NCI-H1436 (cell line): ENCODE measurements at places on chromosomes 12 and 14.

DNA sequence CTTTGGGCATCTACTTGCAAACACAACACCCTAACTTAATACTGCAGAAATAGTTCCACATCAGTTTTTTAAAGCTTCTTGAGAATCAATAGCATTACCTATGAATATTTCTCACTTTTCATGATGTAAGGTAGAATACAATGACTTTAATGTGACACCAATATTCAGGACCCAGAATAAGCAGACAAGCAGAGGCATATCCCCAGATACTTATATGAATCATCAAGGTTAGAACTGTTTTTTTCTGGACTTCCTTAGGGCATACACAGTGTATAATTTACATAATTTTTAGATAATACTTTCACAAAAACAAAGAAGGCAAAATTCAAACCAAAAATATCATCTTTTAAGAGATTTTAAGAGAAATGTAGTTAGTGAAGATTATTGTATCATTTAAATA lies 885.8 kb downstream of the FSCB start:
- no peak for DNase-seq

DNA sequence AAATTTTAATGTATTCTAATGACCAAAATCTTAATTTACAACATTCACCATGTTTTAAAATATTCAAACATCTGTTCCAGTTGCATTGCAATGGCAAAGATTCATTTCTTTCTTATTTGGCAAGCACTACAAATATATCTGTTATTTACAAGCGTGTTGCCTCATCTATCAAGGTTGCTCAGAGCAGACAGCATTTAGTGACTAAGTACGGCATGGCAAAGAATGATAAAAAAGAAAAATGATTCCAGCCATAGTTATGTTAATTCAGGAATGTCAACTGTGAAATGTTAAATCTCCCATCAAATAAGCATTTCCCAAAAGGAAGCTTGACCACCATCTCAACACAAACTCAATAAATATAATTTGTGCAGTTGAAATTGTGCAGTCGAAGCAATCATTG lies 312.1 kb downstream of the SEC23A start:
- no peak for DNase-seq

GRCh38 chr12:108237272-108237671 lies 101.8 kb downstream of the CMKLR1 start:
- no peak for DNase-seq

GRCh38 chr12:21026302-21026701 lies 104.7 kb upstream of the SLCO1B1 start:
- no peak for DNase-seq
